ENCODE measurements at places on chromosomes 3 and 15. TPM values are rescaled to one million over a fixed set of nuclear protein-coding genes. Genes with fewer than 3 reads are reported as not detected.

- DNase-seq = no peak
Observed at GRCh38 chr3:163671201-163671600, 1407.1 kb downstream of the SI start.

GRCh38 chr3:127900536-127900935 lies 14.5 kb upstream of the KBTBD12 start:
- no peak for DNase-seq

- no peak for DNase-seq
Observed at GRCh38 chr3:15462451-15462850, 35.1 kb downstream of the EAF1 start.

DNA sequence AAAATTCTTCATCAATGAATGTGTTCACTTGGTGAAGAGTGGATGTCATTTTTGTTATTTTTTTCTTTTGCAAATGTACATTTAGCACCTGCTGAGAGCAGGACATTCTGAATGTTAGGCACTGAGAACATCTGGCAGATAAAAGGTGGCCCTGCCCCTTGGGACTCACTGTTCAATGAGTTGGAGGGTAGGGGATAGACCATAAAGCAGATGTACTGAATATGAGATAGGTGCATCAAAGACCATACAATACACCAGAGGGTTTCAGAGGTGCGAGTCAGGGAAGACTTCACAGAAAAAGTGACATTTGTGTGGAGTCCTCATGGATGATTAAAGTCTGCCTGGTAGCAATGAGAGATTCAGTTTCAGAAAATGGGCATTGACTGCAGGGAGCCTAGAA lies 34.2 kb downstream of the EEFSEC start:
- no peak for DNase-seq

GRCh38 chr3:57627976-57628375 lies 30.8 kb upstream of the ARF4 start:
- no peak for DNase-seq

GRCh38 chr3:164406281-164406680 lies 672.0 kb downstream of the SI start:
- no peak for DNase-seq

DNA sequence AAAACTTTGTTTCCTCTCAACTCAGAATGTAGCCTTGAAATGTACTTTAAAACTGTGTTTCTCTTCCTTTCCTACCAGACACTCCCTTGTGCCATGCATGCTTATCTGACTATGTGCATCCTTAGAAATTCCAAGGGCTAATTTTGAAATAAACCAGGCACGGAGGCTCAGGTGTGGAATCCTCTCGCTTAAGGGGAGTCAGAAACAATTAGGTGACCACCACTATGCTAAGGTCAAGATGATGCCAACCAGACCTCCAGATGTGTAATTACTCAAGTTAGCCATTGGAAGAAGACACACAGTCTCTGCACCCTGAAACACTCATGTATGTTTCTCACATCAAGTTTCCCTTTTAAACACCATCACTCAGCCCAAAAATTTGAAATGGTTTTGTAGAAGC lies 572.1 kb downstream of the VGLL3 start:
- no peak for DNase-seq

GRCh38 chr3:71702131-71703024 lies 22.8 kb downstream of the EIF4E3 start:
- no peak for DNase-seq

GRCh38 chr15:26126070-26126469 lies 262.9 kb upstream of the ATP10A start:
- no peak for DNase-seq

GRCh38 chr3:13266651-13267362 lies 153.3 kb downstream of the NUP210 start:
- DNase-seq = no peak

GRCh38 chr3:136931606-136932005 lies 26.2 kb upstream of the IL20RB start:
- no peak for DNase-seq

DNA sequence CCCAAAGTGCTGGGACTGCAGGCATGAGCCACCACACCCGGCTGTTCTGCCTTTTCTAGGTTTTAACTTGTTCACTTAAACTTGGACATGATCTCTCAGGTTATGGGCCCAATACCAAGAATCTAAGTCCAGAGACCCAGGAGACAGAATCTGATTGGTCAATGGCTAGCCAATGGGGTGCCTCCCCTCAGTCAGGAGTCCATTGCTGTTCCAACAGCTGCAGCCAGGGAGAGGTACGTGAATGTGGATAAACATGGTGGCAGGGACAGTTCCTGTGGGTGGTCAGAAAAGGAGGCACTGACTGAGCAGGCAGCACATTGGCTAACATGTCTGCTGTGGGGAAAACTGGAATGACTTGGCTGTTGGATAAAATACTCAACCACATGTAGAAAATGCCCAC lies 140.3 kb downstream of the RPLP1 start:
- no peak for DNase-seq

- DNase-seq = no peak
Observed at GRCh38 chr15:73325191-73325861, 43.4 kb downstream of the HCN4 start.

GRCh38 chr3:141955175-141955574 lies 78.7 kb downstream of the ATP1B3 start:
- DNase-seq = no peak

- DNase-seq = no peak
Observed at GRCh38 chr3:155517903-155518302, 224.4 kb upstream of the STRIT1 start.

GRCh38 chr3:196351541-196351940 lies 13.4 kb upstream of the TM4SF19 start:
- DNase-seq = no peak

The P2RY14 gene
- total RNA-seq = 0.84 TPM

The TM6SF1 gene
- 0.55 TPM for total RNA-seq

The GOLGA8T gene
- not detected for total RNA-seq

The FETUB gene
- not detected for total RNA-seq

The SERPINI1 gene
- total RNA-seq = 1.7 TPM

The NME9 gene
- not detected for total RNA-seq

The IL17RE gene
- 0.47 TPM for total RNA-seq

The DNAH12 gene
- 0.09 TPM for total RNA-seq
